Activated CD4-positive, CD25-positive, alpha-beta regulatory T cell (primary cell): ENCODE measurements at places on chromosomes 5 and 9.

DNA sequence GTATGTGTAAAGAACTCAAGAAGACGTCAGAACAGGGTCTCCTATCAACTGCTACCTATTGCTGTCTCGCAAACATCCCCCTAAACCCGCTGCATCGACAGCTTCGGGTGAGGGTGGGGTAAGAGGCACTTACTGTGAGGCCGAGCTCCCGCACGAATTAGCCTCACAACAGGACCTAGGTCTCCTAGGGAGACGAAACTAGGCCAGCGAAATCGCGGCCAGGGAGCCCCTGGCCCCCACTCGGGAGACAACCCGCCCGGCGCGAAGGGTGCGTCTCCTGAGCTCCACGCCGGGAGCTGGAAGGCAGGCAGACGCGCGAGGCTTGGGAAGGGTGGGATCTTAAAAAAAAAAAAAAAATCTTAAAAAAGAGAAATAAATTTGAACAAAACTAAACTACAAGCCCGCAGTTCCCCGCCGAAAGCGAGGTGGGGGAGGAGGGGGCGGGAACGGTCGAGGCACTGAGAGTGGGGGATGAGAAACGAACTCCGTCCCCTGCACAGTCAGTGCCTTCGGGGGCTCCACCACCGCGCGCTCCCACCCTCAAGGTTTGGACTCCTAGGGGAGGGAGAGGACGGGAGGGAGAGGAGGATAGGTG lies 33.0 kb upstream of the NFIB start:
- DNase-seq, result no peak

DNA sequence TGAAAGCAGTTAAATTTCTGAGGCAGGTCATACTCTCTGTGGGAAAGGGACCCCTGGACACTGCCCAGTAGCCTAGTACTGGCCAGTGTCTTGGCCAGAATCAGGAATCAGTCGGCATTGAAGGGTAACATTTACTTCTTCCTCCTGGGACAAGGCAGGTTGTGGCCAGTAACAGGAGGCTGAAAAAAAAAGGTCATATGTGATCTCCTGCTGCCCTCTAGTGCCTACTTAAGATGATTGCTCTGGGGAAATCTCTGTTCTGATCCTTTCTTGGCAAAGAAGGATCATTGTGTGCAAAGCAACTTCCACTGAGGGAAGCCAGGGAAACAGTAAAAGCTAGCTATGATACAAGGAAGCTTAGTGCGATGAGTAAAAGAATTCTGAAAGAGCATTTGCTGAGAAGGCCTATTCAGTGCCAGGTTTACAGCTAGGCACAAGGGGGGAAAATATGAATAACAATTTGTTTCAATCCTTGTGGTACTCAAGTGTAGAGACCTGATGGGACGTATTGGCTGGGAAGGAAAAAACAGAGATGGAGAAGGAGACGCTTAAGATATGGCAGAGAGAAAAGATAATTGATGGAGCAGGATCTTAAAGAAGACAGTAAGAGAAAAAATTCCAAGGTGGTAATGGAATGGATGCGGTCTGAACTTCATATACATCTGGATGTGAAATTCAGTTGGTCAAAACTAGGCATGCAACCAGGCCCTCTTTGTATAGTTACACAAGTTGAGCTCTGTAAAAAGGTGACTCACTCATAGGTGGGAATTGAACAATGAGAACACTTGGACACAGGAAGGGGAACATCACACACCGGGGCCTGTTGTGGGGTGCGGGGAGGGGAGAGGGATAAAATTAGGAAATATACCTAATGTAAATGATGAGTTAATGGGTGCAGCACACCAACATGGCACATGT lies 25.8 kb upstream of the TRIM32 start:
- DNase-seq, result no peak

DNA sequence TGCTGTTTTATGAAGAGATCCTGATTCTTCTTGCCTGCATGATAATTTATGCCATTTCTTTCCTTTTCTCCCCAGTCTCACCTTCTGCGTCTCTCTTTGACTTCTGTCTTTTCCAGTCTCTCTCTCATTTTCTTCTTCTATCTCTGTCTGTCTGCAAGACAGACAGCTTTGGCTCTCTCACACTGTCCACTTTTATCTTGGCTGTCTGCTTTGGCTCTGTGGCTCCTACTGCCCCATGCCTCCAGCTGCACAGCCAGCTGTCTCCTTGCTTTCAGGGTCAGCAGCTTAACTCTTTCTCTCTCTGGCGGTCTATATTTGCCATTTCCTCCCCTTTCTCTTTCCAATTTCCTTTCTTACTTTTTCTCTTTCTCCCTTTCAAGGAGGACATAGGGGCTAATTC lies 971.1 kb upstream of the COX7C start:
- no peak for DNase-seq

DNA sequence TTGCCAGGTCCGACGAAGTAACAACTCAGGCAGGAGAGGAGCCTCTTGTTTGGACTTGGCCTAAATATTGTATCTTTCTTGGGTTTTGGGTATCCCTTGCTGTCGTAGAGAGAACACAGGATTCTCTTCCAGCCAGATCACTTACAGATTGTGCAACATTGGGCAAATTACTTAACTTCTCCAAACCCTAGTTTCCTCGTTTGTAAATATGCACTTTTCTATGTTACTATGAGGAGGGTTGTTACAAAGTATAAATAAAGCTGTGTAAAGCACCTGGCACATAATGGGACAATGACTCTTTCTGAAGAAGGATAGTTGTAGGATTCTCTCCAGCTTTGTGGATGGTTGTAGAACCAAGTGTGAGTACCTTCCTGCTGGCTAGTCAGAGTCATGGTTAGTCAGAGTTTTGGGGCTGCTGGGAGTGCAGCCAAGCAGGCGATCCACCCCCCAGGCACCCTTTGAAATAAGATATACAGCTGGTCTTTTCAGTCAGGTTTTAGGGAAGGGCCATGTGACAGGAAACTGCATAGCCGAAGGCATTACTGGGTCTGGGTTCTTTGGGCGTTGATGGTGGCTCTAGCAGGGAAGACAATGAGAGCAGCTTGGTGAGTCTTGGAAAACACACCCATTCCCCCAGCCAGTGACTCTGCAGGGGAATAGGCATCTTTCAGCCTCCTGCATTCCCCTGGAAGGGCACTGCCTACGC lies 49.9 kb upstream of the GDNF start:
- no peak for DNase-seq

GRCh38 chr9:92600462-92601261 lies 64.9 kb upstream of the ECM2 start:
- DNase-seq, result no peak

DNA sequence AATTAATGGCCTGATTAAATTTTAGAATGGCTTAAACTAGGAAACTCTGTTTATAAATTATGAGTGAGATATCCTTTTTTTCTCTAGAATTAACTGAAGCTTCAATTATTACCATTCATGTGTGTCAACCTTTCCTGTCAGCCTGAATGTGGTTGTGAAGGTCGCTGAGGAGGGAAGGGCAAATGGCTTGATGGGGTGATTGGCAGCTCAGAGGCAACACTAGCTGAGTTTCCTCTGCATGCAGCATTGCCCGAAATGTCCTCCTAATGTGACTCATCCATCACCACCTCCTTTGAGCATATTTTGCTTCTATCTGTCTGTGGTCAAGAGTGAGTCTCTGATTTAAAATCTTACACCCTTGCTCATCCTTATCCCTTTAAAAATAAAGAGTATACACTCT lies 281.9 kb downstream of the TENT4A start:
- DNase-seq, result no peak

DNA sequence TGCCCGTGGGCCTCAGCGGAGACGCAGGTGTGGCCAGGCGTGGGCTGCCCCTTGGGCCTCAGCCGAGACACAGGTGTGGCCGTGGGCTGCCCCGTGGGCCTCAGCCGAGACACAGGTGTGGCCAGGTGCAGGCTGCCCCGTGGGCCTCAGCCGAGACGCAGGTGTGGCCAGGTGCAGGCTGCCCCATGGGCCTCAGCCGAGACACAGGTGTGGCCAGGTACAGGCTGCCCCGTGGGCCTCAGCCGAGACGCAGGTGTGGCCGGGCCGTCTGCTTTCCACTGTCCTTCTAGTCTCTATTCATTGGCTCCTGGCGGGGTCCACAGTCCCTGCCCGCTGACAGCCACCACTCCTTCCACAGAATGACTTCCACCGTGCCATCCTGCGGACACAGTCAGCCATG lies 56.1 kb downstream of the KCNT1 start:
- DNase-seq, result no peak

DNA sequence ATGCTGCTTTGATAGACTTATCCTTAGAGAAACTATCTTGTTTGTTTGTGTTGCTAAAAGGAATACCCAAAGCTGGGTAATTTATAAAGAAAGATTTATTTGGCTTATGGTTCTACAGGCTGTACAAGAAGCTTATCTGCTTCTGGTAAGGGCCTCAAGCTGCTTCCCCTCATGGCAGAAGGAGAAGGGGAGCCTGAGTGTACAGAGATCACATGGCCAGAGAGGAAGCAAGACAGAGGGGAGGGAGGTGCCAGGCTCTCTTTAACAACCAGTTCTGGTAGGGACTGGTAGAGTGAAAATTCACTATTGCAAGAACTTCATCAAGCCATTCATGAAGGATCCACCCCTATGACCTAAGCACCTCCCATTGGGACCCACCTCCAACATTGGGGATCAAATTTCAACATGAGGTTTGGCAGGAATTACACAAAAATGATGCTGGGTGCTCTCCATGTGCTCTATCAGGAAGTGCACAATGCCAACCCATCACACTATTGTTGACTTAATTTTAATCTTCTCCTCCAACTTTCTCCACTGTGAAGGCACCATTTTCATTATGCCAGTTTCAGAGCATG lies 115.1 kb upstream of the SHB start:
- no peak for DNase-seq

- DNase-seq, result peak; percentile 45
These were observed 16.0 kb downstream of the TRAF2 start for GRCh38 chr9:136902259-136902821.

DNA sequence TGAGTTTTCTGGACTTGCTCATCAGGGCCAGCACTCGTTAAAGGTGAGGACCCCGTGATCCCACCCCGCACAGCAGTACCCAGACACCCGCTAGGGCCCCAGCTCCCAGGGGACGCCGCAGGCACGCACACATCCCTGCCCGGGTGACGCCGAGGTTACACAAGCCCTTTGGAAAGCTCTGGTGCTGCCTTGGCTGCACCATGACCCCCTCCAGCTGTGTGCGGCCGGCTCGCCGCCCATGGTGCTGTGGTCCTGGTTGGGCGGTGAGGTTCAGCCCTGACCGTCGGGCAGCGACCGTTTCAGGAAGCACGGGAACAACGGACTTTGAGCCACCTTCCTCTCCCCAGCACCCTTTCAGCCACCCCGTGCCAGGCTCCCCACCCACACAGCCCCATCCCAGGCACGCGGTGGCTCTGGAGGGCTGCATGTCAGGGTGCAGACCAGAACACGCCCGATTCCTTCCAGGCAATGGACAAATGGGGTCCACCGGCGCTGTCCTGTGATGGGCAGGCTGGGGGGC lies 7.5 kb upstream of the SLC12A7 start:
- no peak for DNase-seq

GRCh38 chr5:83731638-83732037 lies 11.0 kb upstream of the HAPLN1 start:
- no peak for DNase-seq

DNA sequence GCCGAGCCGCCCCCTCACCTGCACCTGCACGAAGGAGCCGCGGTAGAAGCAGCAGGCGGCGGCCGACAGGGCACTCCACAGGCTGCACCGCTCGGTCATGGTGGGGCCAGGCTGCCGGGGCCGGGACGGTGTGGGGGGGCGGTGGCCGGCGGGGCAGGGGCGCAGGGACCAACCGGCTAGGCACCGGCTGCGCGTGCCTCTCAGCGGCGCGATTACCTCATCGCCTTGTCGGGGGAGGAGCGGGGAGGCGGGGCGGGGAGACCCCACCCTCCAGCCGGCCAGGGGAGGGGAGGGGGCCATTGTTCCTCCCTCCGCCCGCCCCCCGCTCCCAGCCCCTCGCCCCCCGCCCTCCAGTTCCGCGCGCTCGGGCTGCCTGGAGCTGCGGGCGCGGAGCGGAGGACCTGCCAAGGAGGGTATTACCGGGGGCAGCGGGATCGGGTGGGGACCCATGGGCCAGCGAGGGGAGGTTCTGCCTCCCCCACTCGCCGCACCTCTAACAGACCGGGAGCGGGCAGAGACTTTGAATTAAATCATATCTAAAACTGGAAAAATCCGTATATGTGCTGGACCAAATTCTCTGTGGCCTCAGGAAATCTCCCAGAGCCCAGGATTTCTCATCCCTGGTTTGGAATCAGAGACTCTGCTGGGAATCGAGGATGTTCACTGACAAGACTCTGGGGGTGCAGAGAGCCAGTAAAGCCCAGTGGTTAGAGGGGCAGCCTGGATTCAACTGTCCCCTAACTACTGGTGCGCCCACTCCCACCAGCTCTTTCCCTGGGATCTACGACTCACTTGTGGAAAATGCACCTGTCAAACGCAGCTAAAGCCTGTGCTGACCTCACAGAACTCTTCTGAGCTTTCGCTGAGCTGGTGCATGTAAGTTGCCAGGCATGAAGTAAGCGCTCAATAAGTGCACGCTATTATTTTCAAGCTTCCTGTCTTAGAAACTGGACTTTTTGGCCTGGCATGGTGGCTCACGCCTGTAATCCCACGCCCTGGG lies 20.3 kb upstream of the TOR2A start:
- DNase-seq, result no peak

DNA sequence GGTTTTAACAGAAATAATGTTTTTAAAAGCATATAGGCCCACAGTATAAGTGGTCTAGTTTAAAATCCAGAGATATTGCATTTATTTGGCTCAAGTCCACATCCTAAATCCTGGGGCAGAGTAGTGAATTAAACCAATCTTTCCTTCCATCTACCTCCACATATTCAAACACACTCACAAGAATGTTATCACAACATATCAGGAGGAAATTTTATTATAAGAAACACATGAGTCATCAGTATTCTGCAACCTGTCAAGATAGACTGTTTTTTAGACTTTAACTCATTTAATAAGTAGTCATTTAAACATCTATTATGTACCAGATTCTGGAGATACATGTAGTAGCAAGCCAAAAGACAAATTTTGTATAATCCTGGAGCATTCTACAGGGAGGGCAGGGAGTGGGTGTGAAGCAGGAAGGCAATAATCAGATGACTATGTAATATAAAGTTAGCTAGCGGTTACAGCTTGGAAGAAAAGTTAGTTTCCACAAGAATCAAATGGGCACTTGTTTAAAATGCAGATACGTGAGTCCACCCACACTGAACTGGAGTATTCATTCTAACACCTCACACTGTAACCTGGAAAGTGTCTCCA lies 187.3 kb upstream of the PIK3R1 start:
- DNase-seq, result no peak
